ENCODE measurements at places on chromosomes 3 and 15.

DNA sequence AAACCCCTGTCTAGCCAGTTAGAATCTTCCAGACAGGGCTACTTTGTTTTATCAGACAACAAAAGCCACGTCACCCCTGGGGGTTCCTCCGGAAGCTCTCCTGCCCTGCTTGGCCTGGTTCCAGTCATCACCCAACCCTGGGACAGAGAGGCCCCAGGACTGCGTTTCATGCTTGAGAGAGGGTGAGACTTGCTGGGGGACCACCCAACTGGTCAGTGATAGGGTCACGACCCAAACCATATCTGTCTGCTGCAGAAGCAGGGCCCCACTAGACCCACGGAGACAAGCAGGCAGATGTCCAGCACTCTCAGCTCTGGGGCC lies 1.2 kb downstream of the NT5DC2 start:
- peak; percentile 12 for DNase-seq

- DNase-seq = no peak
Measured at GRCh38 chr3:3919316-3919715, 120.1 kb downstream of the LRRN1 start.

GRCh38 chr3:8164145-8164544 lies 337.5 kb upstream of the LMCD1 start:
- no peak for DNase-seq

- DNase-seq = no peak
Measured at GRCh38 chr3:23164746-23165145, 38.4 kb upstream of the UBE2E2 start.

DNA sequence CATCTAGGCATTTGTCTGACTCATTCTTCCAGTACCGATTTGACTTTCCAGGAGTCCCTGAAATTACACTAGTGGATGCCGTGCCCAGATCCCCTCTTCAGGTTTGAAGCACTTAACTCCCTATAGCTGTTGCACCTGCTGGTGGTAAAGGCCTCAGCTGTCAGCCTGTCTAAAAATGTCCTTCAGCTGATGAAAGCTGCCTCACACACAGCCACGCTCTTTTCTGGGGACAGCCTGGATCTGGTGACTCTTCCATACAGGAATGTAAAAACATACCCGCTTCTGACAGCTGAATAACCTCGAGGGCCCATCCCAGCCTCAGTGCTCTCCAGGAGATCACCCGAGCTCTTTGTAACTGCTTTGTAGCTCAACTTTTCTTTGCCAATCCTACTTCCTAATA lies 534.1 kb upstream of the GRM7 start:
- no peak for DNase-seq

DNA sequence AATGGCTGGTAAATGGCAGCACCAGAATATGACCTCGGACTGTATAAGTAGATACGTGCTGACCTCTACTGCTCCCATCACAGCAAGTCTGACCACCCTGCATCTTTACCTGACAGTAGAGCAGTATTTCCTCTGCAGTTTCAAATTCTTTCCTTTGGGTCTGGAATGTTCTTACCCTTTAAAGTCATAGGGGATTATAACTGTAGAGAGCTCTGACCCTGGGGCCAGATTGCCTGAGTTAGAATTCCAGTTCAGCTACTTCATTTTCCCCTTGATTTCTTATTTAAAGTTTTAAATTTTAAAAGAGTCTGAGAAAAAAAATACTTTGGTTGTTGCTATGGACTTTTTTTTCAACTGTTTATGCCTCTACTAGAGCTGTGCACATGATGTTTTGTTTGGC lies 237.7 kb downstream of the NR1D2 start:
- no peak for DNase-seq
